Activated T-cell treated with anti-CD3 and anti-CD28 coated beads, Interleukin-2, amount 50 U/mL, for 24 hours (primary cell): ENCODE measurements at places on chromosomes 3 and 15.
A peak's percentile ranks its signal among the peaks of the same experiment; 100 is the strongest.

GRCh38 chr3:42499478-42499871 is 3.0 kb upstream of the VIPR1 start:
- DNase-seq, result peak; percentile 9

- DNase-seq, result no peak
These were observed 161.6 kb downstream of the LPP start for GRCh38 chr3:188315553-188315952.

DNA sequence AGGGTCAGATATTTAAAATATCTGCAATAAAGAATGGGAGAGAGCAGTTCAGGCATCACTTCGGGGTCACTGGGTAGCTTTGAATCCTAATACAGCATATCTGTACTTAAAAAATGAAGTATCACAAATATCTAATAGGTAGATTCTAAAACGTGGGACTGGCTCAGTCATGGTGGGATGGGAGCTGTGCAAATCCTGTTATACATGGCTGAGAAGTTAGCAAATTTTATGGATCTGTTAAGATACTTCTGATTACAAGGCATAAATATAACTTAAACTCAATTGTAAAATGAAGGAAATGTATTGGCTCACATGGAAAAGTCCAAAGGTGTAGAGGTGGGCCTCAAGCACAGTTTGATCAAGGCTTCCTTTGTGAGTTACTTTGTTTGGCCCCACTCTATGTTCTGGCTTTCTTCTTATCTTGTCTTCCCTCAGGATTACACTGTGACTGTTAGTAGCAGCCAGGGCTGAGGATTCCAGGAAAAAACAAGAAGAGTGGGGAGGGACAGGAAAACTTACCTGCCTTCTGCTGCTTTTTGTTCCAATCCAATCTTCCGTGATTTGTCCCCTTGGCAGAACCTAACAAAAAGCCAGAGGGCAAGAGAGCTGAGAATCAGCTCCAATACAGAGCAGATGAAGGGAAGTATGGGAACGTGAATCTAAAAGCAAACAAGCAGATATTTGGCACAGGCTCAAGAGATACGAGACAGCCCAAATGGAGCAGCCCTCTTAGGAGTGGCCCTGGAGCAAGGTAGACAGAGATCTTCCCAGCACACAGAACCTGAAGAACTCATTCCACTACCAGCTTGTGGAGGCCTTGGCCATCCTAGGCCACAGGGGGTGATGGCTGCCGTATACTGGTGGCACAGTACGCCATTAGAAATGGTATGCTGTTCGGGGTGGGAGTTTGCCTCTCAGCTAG is 10.9 kb downstream of the PAQR9 start:
- DNase-seq, result no peak

DNA sequence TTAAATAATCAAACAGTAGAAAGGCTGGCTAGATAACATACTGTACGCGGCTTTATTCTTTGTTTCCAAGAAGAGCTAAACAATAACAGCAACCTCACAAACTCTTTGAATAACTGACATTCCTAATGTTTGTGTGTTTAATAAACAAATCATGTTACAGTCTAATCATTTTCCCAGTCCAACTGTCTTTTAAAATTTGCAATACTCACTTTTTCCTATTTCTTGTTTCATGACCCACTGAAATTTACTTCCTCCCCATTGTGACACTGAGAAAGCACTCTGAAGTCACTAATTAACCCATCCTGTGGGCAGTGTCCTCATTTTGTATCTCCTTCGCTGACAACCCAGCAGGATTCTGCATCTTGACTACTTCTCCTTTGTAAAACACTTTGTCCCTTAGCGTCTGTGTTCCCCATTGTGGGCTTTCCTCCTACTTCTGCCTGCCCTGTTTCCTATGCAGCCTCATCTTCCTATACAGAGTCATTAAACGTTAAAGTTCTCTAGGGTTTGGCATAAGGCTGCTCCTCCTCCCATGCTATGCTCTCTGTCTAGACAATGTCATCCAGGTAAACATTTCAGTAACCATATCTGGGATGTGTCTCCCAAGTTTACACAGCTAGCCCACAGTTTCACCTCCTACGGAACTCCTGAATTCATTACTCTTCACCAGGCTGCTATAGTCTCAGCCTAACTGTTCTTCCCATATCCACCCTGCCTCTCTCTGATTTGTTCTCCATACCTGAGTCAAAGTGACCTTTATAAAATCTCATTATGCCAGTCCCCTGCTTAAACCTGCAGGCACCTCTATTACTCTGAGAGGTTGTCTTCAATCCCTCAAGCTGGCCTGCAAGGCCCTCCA is 148.9 kb downstream of the GREM1 start:
- no peak for DNase-seq

DNA sequence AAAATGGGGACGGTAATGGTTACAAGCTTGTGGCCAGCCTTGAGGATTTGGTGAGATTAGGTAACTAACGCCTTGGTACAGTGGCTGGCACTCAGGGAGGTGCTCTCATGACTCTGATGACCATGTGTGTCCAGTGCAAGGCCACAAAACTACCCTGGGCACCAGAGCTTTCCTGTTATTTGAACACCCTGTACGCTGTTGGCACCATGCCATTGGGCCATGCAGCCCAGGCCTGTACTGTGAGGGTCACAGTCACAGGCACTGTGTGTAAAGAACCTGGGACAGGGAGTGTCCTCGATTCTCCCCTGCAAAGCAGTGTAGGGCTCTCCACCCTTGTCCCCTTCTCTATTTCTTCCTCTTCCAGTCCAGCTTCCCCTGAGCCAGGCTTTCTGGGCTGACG is 6.3 kb downstream of the TMEM43 start:
- no peak for DNase-seq

DNA sequence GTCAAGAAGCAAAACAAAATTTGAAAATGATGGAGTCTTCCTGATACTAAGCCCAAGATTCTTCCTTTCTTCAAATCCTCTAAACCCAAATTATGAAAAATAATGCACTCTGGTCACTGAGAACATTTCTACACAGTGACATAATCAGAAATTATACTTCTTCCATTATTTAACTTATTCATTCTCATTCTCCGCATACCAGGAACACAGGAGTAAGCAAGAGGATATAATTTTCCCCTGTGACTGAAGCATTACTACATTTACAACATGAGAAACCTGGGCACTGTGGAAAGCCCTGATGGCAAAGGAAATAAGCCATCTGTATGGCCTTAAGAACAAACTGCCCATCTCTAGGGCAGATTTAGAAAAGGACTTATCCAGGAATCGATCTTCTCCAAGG is 47.0 kb downstream of the EXD1 start:
- no peak for DNase-seq

- no peak for DNase-seq
These were observed 360.2 kb downstream of the EPHB1 start for GRCh38 chr3:135155228-135155627.

GRCh38 chr3:31714495-31715280 is 182.0 kb downstream of the STT3B start:
- no peak for DNase-seq

DNA sequence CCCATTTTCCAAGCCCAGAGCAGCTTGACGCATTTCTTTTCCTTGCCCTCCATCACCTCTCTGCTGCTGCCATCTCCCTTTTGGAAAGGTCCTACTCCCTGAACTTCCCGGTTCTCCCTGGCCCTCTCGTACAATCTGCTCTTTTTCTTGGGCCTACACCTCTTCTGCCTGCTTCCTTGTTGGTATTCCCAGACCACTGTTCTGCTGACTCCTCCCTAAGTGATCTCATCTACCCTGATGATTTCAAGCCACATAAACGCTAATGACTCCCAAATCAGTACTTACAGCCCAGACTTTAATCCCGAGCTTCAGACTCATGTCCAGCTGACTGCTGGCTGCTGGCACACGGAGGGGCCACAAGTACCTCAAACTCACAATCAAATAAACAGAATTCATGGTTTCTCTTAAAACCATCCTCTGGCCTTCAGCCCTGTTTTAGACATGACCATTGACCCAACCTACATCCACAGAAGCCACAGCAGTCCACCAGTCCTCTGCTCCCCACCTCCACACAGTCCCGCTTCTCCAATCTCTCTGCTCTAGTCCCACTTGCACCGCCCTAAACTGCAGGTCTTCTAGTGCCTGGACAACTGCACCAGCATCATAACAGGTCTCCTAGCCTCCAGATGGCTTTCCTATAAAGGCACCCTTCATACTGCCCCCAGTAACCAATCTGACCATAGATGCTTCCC is 57.6 kb downstream of the AAGAB start:
- no peak for DNase-seq

DNA sequence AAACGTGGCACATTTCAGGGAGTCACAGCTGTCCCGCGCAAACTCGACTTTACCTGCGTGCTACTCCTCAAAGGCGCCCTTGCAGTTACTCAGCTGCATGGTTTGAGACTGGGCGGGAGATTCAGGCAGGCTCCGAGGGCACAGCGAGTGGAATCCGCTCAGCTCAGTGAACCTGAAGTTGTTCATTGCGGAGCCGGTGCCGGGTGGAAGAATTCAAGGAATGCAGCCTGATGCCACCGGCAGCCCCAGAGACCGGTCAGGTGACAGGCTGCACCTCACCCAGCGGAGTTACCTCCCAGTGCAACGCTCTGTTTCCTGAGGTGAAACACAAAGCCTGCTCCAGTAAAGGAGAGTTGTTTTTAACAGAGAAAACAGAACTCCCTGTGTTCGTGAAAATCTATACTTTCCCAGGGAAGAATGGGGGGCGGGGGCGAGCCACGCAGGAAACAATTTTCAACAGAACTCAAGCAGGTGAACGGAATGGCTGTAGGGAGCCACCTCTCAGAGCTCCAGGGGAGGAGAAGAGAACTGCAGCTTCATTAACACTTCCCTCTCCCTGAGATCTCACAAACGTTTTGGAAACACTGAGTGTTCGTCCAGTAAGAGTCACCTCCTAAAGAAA is 3.8 kb downstream of the VEPH1 start:
- DNase-seq, result no peak

- no peak for DNase-seq
These were observed 214.5 kb upstream of the IGF1R start for GRCh38 chr15:98433856-98434255.

DNA sequence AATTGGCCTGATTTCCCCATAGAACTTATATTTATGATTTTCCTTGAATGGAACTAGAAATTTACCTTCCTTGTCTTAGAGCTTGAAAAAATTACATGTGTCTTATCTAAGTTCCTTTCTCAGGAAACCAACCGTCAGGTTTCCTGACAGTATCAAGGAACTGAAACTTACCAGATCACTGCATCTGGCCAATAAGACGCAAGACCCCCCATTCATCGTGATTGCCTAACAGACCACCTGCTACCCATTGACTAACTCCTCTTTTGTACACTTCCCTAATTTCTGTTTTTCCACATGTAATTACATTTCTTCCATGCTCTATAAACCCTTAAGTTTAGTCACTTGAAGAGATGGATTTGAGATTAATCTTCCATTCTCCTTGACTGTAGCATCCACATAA is 517.2 kb upstream of the CBLB start:
- DNase-seq, result no peak
